ENCODE measurements at places on chromosomes 2 and 18.

GRCh38 chr2:100527440-100528015 lies 35.3 kb upstream of the PDCL3 start:
- no peak for DNase-seq

GRCh38 chr18:5057386-5058348 lies 139.4 kb downstream of the AKAIN1 start:
- peak; percentile 52 for DNase-seq

GRCh38 chr2:70608373-70608772 lies 54.7 kb upstream of the TGFA start:
- DNase-seq, result no peak

DNA sequence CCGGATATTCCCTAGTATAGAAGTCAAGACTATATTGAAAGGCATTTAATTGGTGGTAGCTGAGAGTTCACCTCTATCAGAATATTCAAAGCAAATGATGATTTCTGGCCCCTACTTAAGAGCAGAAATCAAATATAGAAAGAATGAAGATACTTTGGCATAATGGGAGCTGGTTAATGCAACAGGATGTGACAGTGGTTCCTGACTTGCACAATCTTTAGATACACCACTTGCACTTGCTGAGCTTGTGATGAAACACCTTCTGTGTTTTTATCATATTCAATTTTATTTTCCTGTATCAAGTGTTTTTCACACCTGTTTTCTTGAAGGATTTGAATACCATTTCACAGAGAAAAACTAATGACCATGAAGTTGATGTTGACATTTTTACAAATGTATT lies 124.1 kb upstream of the CDH19 start:
- DNase-seq, result no peak

- DNase-seq, result no peak
Measured at GRCh38 chr2:46979571-46979979, 64.0 kb upstream of the MCFD2 start.

GRCh38 chr2:60934165-60934722 lies 52.9 kb downstream of the REL start:
- no peak for DNase-seq

DNA sequence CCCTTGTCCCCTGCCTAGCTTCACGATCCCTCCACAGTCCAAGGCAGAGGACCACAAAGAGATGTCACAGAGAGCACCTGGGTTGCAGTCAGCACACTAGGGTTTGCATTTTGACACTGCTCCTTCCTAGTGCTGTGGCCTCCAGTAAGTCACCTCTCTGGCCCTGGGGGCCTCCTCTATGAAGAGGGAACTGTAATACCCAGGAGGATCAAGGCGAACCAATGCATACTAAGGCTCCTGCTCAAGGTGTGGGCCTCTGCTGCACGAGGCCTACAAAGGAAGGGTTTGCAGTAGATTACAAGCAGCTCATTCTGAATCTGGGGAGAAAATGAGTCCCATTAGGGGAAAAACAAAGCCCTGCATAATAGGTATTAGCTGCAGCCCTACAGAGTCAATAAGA lies 72.3 kb upstream of the FZD7 start:
- DNase-seq, result no peak

- DNase-seq, result no peak
Measured at GRCh38 chr2:192072261-192072660, 122.5 kb downstream of the TMEFF2 start.
